Retinal pigment epithelial cell (primary cell): ENCODE measurements at places on chromosomes 5 and 9.
A peak's percentile ranks its signal among the peaks of the same experiment; 100 is the strongest.

GRCh38 chr5:148937239-148937638, 110.8 kb downstream of the ADRB2 start:
- no peak for DNase-seq

DNA sequence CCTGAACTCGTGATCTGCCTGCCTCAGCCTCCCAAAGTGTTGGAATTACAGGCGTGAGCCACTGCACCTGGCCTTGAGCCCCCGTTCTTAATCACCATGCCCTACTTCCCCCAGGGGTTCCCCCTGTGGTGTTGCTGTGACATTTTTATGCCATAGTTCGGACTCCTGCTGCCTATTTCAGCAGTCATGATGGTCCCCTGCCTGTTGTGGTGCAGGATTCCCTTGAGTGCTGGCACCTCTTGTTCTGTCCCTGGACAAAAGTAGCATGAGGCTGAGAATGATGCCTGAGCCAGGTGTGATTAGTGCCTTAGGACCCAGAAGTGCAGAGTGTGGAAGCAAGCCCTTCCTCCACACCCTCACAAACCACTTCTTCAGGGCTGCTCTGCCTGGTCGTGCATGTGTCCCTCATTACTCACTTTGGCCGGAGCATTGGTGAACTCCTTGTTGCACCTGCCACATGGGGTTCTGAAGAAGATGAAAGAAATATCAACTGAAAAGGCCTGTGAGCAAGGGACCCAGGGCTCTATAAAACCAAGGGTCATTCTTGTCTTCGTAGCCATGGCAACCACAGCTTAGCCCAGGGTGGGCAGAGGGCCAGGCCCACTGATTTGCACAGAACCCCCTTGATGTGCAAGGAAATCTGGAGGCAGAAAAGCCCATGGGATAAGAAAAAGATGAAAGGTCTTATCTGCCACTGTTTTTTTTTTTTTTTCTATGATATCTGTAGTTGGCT, 228.0 kb downstream of the NTRK2 start:
- no peak for DNase-seq

DNA sequence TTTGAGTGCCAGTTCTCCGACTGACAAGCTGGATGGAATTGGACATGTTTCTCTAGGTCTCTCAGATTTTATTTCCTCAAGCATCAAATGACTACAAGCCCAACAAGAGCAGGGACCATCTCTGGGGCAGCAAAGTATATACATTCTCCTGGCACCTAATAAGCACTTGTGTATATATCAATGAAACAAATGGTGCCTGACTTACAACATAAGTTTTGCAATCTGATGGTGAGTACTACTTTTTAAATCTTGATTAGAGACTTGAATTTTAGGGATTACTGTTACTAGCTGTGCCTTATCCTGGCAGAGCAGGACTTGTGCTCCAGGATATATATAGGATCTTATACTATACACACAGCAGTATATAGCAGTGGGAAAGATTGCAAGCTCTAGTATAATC, 8.8 kb upstream of the ABLIM3 start:
- no peak for DNase-seq

- DNase-seq = no peak
Measured at GRCh38 chr9:25726871-25727410, 48.7 kb upstream of the TUSC1 start.

DNA sequence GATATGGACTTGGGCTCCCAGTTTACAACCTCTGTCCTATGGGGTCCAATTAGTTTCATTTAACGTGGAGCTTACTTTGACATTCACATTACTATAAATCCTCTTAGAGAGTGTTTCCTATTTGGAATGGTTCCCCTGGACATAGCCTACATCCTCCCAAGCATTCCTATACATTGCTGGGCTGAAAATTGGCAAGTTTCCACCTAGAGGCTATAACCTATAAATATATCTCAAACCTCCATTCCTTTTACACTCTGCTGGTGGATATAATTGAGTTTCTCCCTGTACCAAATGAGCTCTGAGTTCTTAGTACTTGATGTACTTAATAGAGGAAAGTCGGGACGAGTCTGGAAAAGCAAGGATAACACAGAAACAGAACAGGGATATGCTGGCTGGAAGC, 172.8 kb downstream of the ASTN2 start:
- DNase-seq = no peak

DNA sequence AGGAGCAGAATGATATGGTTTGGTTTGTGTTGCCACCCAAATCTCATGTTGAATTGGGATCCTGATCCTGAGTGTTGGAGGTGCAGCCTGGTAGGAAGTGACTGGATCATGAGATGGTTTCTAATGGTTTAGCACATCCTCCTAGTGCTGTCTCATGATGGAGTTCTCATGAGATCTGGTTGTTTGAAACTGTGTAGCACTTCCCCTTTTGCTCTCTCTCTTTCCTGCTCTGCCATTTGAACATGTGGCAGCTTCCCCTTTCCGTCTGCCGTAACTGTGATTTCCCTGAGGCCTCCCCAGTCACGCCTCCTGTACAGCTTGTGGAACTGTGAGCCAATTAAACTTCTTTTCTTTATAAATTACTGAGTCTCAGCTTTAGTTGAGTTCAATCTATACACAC, 756.8 kb upstream of the CDH6 start:
- no peak for DNase-seq

- peak; percentile 99 for DNase-seq
Measured at GRCh38 chr5:173764332-173765028, 123.7 kb upstream of the CPEB4 start.

DNA sequence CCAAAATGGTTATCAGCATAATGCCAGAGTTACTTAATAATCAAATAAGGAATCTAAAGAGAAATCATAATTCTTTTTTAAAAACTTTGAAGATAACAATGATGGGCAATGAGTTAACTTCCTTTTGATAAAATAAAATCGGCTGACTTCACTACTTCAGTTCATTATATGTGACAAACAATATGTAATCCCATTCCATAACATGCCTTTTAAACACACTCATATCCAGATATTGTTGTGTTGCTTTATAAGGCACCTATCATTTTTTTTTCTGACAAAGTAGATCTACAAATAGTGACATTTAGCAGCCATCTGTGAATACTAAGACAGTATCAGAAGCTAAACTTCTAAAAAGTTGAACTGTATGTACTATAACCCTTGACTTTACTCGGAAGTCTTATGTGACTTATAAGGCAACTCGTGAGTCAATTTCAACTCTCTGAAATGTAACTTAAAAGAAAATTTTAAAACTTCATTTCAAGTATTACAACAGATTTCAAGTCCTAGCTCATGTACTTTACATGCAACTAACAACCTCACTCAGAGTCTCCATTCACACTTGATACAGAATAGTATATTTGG, 7.5 kb downstream of the ADAMTS6 start:
- DNase-seq = no peak

- DNase-seq = no peak
Measured at GRCh38 chr5:178781936-178782335, 51.5 kb upstream of the ZNF354A start.

GRCh38 chr5:34571677-34572041, 84.5 kb upstream of the RAI14 start:
- DNase-seq = no peak

GRCh38 chr9:86281593-86282076, 703 bp downstream of the ISCA1 start:
- no peak for DNase-seq

DNA sequence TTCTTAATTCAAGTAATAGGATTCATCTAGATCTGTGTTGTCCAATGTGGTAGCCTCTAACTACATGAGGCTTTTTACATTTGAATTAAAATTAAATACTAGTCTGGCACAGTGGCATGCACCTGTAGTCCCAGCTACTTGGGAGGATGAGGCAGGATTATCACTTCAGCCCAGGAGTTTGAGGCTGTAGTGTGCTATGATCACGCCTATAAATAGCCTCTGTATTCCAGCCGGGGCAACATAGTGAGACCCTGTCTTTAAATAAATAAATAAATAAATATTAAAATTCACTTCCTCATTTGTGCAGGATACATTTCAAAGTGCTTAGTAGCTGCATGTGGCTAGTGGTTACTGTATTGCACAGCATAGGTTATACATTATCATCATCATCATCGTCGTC, 91.8 kb downstream of the UBE2R2 start:
- no peak for DNase-seq
